Germinal center (tissue), 1 donor: ENCODE measurements at places on chromosomes 7 and 10.

DNA sequence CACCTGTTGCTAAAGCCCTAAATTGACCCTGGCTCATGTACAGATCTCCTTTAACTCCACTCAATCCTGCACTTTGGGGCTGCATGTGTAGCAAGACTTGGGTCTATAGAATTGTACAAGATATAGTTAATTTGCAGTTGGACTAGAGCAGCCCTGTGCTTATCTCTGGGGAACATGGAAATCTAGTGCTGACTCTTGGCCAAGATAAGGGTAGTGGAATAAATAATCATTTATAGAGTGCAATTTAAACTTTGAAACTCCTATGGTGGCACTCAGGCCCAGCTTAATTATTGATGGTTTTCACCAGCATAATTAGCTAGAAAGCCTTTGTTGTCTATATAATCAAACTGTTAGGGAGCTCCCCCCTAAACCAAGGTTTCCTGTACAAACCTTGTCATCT, 39.2 kb upstream of the MBL2 start:
- no peak for DNase-seq

GRCh38 chr7:95993380-95993779, 221.0 kb downstream of the DYNC1I1 start:
- DNase-seq, result no peak

- peak; percentile 79 for DNase-seq
Observed at GRCh38 chr7:155190688-155191087, 107.0 kb upstream of the INSIG1 start.

- DNase-seq, result no peak
Observed at GRCh38 chr7:101690061-101690460, 61.0 kb upstream of the MYL10 start.

DNA sequence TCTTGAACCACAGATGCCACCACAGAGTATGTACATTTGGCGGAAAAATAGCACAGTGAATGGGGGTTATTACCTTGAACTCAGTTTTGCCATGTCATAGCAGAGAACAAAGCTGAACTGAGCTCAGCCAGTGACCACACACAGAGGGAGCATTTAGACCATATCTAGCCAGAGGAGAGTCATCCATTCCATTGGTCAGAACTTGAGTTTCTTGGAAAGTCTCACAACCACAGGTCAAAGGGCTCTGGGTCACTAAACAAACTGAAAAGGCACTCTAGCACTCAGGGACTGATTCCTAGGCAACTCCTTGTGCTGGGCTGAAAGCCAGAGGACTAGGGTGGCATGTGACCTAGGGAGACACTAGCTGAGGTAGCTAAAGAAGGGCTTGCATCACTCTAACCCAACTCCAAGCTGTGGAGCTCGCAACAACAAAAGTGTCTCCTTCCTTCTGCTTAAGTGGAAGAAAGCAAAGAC, 239.7 kb upstream of the SEMA3D start:
- no peak for DNase-seq

GRCh38 chr7:92633211-92633906, 43.2 kb upstream of the FAM133B start:
- no peak for DNase-seq

DNA sequence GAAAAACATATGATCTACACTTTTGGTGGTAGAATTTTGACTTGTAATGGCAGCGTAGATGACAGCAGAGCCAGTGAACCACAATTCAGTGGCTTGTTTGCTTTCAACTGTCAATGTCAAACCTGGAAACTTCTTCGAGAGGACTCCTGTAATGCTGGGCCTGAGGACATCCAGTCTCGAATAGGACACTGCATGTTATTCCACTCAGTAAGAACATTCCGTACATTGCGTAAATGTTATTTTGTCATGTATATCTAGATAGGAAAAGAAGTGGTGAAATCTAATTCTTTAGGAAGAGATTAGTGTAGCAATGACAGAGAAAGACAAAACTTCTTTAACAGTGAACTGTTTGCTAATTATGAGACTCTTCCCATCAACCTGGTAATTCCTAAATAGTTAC, 112.9 kb downstream of the PODXL start:
- no peak for DNase-seq

DNA sequence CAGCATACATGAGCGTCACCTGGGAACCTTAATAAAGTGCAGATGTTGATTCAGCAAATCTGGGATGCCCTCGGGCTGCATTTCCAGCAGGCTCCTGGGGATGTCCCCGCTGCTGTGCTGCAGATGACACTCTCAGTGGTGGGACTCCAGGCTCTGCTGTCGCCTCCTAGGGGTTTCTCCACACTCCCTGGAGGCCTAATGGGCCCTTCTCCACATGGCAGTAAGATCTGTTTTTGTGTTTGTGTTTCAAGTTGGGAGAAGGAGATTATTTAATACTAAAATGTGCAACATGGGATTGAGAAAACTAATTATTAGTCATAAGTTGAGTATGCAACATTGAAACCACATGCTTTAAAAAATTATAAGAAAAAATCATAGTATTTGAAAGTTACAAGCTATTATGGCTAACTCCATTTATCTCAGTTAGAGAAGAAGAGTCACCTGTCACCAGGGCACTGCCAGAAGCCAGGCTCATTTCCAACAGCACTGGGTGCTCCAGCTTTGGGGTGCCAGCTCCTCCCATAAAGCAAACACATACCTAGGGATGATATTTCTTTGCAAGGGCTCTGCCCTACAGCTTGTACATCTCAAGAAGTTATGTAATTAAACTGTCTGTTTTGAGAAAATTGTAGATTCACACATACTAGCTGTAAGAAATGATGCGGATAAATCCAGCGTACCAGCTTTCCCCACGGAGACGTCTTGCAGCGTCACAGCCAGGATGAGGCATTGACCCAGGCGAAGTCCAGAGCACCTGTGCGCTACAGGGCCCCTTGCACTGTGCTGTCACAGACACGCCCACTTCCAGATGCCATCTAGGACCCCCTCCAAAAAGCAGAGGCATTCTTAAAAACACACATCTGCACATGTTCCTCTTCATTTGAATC, 106.4 kb downstream of the EGFR start:
- no peak for DNase-seq

DNA sequence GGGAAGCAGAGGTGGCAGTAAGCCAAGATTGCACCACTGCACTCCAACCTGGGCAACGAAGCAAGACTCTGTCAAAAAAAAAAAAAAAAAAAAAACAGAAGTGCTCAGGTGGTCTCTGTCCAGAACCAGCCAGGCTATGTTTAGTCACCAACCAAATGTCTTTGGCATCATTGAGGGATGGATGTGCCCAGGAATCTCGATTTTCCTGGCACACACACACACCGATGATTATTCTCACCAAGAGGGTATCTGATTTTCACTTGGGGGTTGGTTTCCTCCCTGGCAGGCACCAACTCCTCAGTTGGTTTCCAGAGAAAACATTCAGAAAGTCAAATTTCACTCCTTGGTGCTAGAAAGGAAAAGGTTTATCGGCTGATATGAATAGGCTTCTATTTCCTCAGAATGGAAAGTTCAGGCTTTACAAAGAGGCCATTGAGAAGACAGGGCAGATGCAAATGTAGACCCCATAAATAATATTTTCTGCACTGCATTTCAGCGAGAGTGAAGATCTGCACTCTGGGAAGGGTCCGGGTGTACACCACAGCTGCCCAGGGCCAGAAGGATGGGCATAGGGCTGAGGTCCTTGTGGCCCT, 154.8 kb downstream of the TNS3 start:
- DNase-seq, result no peak

DNA sequence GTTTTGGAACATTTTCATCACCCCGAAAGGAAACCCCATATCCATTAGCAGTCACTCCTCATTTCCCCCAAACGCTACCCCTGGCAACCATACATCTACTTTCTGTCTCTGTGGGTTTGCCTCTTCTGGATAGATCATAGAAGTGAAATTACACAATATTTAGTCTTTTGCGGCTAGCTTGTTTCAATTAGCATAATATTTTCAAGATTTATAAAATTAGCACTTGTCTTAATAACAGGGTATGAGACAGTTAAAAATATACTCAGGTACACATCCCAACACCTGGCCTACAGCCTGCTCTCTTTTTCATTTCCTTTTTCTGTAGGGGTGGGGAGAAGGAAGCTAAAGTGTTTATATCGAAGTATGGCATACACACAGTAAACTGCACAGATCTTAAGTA, 81.4 kb upstream of the LRGUK start:
- DNase-seq, result peak; percentile 54

DNA sequence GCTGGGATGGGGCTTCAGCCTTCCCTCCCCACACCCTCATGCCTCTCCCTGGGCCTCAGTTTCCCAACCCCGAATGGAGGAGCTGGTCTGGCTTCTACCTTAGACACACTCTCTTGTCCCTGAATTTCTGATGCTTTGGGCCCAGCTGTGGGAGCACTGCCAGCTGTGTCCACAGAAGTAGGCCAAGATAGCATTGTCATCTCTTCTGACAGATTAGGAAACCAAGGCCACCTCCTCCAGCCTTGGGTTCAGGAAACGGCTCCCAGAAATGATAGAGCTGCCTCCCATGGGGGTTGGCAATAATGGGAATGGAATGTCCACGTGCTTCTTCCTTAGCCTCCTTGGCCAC, 1.3 kb downstream of the PPIF start:
- no peak for DNase-seq

- DNase-seq, result no peak
Observed at GRCh38 chr10:60800918-60801317, 22.6 kb downstream of the CDK1 start.

DNA sequence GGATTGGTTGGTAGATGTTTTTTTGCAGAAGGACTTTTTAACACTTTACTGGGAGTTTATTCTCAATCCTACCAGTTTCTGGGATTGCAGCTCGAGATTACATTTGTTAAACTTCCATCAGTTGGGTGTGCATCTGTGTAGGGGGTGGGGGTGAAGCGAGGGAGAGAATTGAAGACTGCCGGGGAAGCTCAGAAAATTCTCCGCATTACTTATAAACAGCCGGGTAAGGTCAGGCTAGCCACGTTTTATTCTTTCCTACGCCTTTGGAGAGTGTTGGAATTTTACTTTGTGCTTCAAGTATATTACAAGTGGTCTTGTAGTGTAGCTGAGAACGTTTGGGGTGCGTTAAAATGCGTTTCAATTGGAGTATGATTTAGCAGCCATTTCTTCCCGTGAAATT, 1.1 kb downstream of the PALS2 start:
- no peak for DNase-seq

GRCh38 chr7:29485339-29486190, 78.1 kb upstream of the PRR15 start:
- no peak for DNase-seq

- no peak for DNase-seq
Observed at GRCh38 chr10:131937836-131938235, 37.0 kb downstream of the PPP2R2D start.

DNA sequence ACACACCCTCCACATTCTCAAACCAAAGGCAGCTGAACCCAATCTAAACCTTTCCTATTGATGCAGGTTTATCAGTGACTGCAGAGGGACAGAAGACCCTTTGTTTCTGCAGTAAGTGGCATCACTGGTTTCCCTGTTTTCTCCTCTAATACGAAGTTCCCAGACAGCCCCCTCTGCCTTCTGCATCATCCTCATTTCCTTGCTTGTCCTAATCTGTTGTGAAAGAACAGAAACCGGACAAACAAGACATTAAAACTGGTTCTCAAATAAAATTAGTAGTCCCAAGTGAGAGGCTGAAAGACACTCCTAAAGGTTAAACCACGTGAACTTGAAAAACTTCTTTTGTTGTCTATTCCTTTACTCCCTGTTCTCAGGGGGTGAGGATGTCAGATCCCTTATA, 10.1 kb upstream of the ADRB1 start:
- no peak for DNase-seq

GRCh38 chr7:151110236-151110940, 24.1 kb downstream of the AGAP3 start:
- DNase-seq, result no peak

GRCh38 chr10:125629758-125630376, 53.1 kb downstream of the TEX36 start:
- DNase-seq, result peak; percentile 8

- DNase-seq, result no peak
Observed at GRCh38 chr7:137590756-137591305, 247.3 kb upstream of the PTN start.

GRCh38 chr7:134514663-134515062, 12.7 kb upstream of the AKR1B10 start:
- peak; percentile 57 for DNase-seq

DNA sequence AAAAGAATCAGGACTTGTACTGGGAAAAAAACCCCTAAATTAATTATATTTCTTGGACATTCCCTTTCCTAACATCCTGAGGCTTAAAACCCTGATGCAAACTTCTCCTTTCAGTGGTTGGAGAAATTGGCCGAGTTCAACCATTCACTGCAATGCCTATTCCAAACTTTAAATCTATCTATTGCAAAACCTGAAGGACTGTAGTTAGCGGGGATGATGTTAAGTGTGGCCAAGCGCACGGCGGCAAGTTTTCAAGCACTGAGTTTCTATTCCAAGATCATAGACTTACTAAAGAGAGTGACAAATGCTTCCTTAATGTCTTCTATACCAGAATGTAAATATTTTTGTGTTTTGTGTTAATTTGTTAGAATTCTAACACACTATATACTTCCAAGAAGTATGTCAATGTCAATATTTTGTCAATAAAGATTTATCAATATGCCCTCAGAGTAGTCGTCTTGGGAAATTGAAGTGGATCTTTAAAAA, 6.6 kb downstream of the EMX2 start:
- no peak for DNase-seq

DNA sequence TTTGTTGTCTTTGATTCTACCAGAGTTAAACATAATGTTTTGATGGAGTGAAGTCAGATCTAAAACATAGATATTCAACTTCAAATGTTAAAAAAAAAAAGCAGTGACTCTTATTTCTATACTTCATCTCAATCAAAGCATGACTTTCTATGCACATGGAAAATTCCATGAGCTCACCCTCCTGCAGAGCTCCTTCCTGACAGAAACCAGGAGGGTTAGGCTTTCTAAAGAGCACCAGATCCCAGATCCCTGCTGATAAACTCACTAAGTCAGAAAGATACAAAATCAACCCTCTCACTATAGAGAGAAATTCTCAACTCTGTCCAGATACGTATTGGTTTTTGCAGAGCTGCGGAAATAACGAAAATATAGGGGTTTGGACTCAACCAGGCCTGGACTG, 122.6 kb downstream of the FAM107B start:
- DNase-seq, result no peak

GRCh38 chr10:90787393-90788198, 70.2 kb downstream of the HTR7 start:
- peak; percentile 13 for DNase-seq

DNA sequence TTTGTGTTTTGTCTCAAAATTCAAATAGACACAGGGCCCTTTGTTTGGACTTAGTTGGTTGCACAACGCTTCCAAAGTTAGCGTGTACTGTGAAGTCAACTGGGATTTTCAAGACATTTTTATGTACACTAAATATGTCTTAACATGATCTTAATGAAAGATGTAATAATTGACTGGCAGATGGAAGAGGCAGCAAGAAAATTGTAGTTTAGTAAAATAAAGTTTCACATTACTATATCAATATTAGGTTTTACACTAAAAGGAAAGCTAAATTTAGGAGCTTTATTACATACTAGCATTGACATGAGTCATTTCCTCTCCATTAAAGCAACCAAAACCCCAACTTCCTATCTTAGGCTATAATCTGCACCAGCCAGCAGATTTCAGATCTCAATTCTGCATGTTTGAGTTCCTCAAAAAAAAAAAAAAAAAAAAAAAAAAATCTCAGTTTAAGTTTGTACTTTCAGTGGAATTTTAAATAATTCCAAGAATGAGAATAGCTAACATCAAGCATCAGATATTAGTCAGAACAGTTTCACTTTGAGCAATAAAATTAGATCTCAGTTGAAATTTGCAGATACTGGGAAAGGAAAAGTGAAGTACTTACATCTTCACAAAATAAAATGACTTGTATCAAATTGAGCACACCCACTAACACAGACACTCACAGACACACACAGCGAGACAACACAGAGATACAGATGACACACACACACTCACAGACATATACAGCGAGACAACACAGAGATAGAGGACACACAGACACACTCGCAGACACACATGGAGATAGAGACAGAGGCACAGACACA, 346.6 kb upstream of the KLF6 start:
- DNase-seq, result peak; percentile 25
